AML-193 (cell line): ENCODE measurements at places on chromosomes 13 and 19.
A peak's percentile ranks its signal among the peaks of the same experiment; 100 is the strongest.

GRCh38 chr13:102260256-102260655 is 141.6 kb downstream of the FGF14 start:
- no peak for DNase-seq

DNA sequence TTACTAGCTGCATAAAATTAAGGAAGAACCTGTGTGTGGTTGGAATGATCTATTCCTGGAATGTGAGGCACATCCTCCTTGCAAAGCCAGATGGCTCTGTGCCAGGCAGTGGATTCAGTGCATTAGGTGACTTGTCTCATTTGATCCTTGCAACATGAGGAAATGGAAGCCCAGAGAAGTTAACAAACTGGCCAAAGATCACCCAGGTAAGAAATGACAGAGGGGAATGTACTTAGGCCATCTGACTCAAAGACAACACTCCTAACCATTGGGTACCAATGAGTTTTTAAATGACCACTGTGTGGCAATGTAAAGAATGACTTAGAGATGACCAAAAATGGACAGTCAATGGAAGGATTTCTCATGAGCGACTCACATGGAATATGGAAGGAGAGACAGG is 114.2 kb upstream of the RXFP2 start:
- DNase-seq: no peak

- DNase-seq: peak; percentile 38
These were observed 27.6 kb downstream of the SCEL start for GRCh38 chr13:77563111-77563510.

DNA sequence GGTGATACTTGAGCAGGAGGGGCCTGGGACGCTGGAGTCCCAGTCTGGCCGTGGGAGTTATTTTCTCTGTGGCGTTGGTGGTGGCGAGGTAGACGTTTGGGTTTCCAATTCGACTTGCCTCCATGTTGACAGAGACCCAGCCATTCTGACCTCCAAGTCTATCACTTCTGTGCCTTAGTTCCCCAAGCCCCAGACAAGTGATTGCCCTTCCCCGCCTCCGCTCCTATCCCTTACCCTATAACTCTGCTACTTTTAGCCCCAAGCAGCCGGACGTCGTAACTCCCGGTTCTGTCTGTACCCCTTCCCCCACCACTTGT is 549 bp downstream of the TIMM50 start:
- no peak for DNase-seq

- no peak for DNase-seq
These were observed 8.6 kb downstream of the LYL1 start for GRCh38 chr19:13094106-13094504.

DNA sequence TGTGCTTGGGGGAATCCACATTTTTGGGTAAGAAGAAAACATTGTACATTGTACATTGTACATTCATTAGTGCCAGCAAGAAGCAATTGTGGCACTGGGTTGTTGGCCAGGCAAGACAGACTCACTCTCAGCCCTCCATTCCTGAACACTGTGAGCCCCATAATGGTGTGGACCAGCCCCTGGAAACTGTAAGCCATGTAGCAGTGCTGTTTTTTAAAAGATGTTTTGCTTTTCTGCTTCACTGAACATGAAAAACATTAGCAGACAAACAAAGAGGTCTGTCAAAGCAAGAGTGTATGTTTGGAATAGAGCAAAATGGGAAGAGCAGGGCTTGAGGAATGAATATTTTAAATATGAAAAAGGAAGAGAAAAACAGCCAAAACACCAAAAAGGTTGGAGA is 39.1 kb upstream of the IL17D start:
- DNase-seq: no peak

GRCh38 chr13:98377635-98378378 is 199.1 kb downstream of the STK24 start:
- DNase-seq: no peak

GRCh38 chr19:15235781-15236180 is 3.5 kb upstream of the EPHX3 start:
- DNase-seq: no peak

- DNase-seq: no peak
These were observed 1.6 kb upstream of the PPP1R12C start for GRCh38 chr19:55119053-55119452.

DNA sequence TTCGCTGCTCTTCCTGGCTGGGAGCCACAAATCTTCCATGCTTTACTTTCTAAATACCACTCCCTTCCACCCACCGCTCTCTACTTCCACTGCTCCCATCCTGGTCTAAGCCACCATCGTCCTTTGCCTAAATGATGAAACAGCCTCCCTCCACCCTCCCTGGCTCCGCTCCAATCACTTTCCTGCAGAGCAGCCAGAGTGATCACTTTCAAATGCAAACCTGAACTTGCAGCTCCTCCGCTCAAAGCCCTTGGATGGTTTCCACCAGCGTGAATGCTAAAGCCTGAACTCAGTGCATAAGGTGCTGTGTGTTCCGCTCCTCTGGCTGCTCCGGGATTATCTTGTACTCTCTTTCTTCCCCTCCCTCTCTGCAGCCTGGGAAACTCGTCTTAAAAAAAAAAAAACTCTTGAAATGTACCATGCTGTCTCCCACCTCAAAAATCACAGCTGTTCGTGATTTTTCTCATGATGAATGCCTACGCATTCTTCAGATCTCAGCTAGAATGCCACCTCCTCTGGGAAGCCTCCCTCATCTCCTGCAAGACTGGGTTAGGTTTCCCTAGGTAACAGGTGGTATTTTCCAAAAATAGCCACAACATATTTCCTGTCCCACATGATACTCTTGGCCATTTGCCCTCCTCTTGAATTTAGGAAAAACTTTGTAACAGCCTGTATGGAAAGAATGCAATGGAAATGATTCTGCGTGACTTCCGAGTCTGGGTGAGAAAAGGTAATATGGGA is 3.7 kb upstream of the SIN3B start:
- DNase-seq: no peak

DNA sequence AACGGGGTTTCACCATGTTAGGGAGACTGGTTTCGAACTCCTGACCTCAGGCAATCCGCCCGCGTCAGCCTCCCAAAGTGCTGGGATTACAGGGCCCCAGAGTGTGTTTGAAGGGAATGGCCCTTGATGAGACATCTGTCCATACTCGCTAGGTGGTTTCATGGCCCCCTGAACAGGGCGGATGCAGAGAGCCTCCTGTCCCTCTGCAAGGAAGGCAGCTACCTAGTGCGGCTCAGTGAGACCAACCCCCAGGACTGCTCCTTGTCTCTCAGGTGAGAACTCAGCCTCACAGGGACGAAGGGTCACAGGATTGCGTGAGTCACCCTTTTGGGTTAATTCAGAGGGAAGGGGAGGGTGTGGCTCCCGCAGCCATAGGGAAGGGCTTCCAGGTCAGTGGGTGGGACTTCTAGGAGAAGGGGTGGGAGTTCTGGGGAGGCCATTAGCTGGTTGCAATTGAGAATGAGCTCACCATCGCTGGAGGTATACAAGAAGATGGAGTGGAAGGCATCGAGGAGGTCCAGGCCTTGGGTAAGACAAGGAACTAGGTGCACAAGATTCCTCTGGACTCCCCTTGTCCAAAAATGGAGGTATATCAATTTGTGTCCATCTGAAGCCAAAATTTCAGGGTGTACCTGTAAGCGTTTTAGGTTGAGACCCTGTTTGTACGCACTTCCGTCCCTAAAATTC is 9.2 kb downstream of the SHD start:
- DNase-seq: no peak

- DNase-seq: no peak
These were observed 12.6 kb downstream of the RB1 start for GRCh38 chr13:48315969-48316650.

DNA sequence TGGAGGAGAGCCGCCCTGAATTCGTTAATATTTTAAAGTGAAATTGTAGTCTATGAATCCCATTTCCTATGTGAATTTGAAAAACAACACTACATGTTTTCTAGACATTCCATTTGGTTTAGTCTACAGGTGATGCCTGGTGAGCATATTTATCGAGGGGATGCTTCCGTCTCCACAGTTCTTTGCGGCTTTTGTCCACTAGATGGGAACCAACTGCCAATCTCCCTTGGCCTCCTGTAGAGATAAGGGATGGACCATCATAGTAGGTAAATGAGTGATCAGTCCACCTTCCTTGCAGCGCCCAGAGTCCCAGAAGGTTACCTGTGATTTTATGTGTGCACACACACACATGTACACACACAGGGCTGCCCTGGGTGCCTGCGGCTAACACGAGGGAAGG is 289.8 kb upstream of the SOX21 start:
- DNase-seq: no peak

- DNase-seq: no peak
These were observed at the start of gene RTBDN for GRCh38 chr19:12834566-12834943. TSS of gene RTBDN (minus strand) at chr19:12834579. CDS start at chr19:12829979, 4,600 bp downstream.

DNA sequence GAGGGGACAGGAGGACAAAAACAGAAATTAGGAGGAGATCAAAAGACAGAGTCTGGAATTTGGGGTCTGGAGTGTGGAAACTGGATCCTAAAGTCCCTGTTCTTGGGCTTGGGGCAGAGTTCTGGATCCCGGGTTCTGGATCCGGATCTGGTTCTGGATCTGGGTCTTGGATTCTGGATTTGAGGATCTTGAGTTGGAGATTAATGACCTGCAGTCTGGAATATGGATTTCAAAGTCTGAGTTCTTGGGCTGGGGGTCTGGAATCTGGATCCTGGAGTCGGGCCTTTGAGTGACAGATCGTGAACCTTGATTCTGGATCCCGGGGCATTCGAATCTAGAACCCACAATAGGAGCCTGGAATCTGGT is 411 bp upstream of the KLK15 start:
- no peak for DNase-seq

DNA sequence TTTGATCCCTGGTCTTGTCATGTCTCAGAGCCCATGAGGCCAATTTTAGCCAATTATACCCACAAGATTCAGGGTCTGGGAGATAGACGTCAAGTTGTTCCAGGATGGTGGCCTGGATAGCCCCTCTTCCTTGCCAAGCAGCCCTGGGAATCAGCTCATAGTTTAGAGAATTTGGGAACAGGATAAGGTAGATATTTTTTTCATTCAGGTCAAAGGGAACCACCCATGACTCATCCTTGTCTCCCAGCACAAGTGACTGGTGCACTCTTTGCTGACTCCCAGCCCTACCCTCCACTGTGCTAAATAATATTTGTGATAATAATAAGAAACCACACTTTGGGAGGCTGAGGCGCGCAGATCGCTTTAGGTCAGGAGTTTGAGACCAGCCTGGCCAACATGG is 17.1 kb upstream of the S1PR4 start:
- no peak for DNase-seq

DNA sequence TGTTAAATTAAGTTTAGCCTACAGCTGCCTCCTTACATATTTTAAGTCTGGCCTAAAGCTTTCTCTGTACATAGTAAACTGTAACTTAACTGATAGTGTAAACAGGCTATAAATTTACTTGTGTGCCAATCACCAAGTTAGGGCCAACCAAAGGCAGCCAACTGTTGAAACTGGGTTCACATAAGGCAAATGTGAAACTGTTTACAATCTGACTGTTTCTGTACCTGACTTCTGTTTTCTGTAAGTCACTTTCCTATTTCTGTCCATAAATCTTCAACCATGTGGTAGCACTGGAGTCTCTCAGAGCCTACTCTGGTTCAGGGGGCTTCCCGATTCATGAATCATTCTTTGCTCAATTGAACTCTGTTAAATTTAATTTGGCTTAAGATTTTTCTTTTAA is 103.1 kb downstream of the RAP2A start:
- DNase-seq: no peak

DNA sequence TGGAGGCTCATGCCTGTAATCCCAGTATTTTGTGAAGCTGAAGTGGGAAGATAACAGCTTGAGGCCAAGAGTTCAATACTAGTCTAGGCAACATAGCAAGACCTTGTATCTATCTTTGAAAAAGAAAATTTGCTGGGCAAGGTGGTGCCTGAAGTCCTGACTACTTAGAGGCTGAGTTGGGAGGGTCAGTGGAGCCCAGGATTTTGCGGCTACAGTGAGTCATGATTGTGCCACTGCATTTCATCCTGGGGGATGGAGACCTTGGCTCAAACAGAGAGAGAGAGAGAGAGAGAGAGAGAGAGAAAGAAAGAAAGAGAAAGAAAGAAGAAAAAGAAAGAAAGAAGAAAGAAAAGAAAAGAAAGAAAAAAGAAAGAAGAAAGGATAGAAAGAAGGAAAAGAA is 1872.3 kb upstream of the PCDH20 start:
- no peak for DNase-seq

- DNase-seq: no peak
These were observed 85.0 kb downstream of the SACS start for GRCh38 chr13:23348262-23349127.

- no peak for DNase-seq
These were observed 286.2 kb downstream of the NDFIP2 start for GRCh38 chr13:79767126-79767525.

DNA sequence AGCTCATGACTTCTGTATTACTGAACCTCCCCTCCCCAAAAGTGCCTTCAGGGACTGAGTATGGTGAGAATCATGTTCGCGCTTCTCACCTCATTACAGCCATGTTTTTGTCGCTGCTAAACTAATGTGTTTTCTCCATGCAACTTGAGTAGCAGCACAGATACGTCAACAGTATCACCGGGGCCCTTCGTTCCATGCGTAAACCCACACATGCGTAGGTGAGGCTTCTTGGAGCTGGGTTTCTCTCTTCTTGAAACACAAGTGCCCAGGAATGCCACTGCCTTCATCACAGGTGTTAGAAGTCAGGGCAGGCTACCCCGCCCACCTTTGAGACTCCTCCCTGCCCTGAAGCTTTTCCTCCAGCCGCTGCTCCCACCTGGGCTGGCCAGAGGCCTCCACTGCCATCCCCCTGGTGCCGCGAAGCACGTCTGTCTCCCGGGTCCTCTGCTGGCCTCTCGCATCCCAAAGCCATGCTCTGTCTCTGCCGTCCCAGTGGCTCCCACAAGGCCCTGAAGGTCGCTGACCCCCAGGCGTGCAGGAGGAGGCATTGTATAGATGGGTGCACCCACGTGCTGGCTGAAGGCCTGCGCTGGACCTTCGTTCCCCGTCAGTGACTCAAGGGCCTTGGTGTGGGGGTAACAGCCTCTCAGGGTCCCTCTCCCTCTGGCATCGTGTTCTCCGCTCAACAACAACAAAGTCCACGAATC is 135.3 kb upstream of the MCF2L start:
- no peak for DNase-seq

- no peak for DNase-seq
These were observed 21.5 kb upstream of the SGCG start for GRCh38 chr13:23159205-23159759.

GRCh38 chr19:765179-765738 is 14.3 kb downstream of the MISP start:
- no peak for DNase-seq

DNA sequence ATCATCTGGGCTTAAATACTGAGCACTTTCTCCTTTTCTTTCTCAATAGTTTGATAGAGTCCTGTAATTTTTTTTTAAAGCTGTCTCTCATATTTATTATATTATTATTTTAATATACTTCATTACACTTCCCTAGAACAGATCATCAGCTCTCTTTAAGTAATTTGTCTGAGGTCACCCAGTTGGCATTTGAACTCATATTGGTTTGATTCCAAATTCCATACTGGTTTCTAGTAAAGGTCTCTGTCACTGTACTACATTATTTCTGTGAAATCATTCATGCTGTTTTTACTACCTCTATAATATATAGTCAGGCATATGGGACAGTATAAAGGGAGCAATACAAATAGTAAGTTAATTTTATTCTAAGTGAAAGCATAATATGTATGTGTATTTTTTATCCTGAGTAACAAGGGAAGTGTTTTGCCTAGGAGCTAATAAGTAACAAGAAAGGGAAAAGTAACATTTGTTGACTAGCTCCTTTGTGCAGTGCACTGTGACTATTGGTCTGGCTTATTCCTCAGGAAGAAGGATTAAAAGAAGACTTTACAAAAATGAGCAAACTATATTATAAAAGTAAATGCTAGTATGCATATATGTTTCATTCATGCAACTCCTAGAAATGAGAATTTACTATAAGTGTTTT is 14.3 kb downstream of the LPAR6 start:
- no peak for DNase-seq

- no peak for DNase-seq
These were observed 11.8 kb upstream of the RB1 start for GRCh38 chr13:48291730-48292129.
